ENCODE measurements at places on chromosomes 5 and 9.

GRCh38 chr9:122033775-122034373 is 59.2 kb downstream of the TTLL11 start:
- DNase-seq = no peak

DNA sequence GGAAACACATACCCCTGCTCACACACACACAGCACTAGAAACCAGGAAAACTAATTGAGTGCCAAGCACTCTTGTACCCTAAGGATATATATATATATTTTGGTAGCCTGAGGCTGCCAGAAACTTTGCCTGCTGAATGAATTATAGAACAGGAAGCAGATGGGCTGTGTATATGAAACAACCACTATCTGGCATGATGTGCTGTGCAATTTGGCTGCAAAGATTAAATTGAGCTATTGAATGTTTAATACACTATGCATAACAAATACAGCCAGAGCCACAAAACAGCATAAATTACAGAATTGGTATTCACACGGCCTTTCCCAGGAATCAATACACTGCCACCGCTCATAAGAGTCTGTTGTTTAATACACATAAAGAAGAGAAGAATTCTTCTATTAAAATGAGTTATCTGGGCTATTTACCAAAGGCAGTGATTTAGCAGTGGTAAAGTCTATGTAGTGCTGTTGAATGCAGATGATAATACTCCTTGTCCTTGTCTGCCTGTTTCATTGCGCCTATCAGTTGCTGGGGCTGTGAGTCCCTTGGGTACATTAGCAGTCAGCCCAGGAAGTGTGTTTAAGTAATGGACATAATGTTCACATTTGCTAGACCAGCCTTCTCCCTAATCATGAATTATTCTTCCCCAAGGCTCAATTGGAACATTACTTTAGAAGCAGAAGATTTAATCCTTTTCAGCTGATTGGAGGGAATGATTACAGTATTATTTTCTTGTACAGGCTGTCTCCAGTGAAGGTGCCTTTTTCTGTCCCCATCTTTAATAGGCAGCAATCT is 294.3 kb downstream of the TLE1 start:
- no peak for DNase-seq

DNA sequence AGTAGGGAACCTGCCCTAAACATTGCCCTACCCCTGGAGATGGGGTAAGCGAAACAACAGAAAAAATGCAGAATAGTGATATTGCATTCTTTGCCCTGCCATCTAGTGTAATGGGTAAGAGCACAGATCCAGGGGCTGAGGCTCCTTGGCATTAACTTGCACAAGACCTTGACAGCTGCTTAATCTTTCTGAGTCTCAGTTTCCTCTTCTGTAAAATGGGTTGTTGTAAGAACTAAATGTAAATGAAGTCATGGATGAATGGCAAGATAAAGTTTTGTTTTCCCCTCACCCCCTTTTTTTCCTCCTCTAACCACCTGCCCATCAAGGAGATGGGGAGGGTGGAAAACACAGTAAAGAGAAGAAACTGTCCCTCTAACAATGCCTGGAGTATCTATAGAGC is 47.7 kb upstream of the ZNF366 start:
- DNase-seq = no peak

GRCh38 chr9:72480921-72481320 is 40.5 kb upstream of the TMC1 start:
- no peak for DNase-seq

GRCh38 chr5:69489246-69489645 is 3.3 kb upstream of the OCLN start:
- DNase-seq = no peak

DNA sequence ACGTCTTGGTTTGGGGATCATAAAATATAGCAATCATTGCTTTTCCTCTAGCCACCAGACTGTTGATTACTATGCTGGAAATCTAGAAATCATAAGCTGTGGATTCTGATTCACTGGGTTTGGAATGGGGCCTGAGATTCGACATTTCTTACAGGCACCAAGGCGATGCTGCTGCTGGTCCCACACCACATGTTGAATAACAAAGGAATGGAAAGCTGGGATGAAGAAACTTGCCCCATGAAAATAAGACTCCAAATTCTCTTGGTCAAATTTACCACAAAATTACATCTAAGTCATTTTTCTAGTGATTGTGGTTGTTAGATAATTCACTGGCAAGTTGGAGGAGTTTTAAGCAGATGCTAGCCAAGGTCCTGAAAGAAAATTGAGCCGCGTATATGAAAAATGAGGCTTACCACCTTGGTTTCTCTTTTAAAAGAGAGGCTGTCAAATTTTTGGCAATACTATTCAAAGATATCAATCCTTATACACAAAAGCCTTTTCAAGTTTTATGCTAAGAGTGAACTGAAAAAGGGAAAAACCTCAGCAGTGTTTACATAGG is 23.0 kb upstream of the MEIKIN start:
- no peak for DNase-seq

DNA sequence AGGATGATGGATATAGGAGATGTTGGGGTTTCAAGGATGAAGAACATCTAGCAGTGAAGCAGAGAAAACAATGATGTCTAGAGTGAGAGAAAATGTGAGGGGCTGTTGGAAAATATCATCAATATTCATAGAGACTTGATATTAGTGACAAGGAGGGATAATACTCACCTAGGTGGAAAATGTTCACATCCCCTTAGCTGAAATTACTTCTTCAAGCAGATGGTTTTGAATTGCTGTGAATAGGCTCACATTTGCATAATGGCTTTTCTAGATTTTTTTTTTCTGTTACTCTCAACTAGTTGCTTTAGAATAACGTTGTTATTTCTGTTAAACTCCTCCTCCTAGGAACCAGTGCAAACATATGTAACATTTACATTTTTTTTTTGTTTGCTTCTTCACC is 61.6 kb upstream of the MAP1B start:
- DNase-seq = no peak

- no peak for DNase-seq
These were observed 768.6 kb upstream of the C9orf72 start for GRCh38 chr9:28341913-28342312.

Measured in left ventricle myocardium inferior (tissue), 1 donor.